ENCODE measurements at places on chromosomes 4 and X.

- no peak for DNase-seq
Observed at GRCh38 chrX:79107891-79108718, 36.4 kb upstream of the GPR174 start.

DNA sequence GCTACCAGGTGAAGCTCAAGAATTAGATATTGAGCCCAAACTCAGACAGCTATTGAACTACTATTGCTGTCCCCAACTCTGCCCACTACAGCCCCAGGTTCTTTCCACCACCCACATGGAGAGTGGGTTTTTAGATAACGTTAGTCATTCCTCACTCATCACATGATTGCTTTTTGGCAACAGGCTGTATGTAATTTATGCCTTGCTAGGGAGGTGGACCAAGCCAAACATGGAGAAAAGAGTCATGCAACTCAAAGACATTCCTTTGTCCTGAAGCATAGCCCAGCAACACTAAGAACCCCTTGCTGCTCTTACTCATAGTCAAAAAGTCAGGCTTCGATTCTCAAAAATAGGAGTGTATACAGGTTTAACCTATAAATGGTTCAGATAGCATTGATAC lies 275.9 kb upstream of the VCX3A start:
- DNase-seq = no peak

DNA sequence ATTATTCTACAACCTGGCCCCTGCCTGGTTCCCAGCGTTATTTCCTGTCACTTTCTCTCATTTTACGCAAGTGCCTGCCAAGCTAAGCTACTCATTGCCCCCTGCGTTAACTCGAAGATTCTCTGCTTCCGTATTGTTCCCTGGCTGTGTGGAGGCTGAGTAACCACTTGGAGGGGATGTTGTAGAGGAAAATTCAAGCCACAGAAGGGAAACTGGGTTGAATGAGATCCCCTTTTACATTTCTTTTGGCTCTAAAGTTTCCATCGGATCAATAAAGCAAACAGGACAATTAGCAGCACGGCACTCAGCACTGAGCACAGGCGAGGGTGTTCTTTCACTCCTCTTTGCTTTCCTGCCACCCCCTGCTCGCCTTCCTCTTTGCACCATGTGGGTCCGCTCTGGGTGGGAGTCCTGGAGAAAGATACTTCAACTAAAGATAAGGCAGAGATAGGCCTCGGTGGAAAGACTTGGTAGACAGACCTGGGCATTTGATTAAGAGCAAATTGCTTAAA lies 4.2 kb upstream of the TMSB4X start:
- peak; percentile 65 for DNase-seq

GRCh38 chr4:140267576-140267975 lies 105.9 kb upstream of the SCOC start:
- no peak for DNase-seq

- no peak for DNase-seq
Observed at GRCh38 chr4:169200361-169201030, 70.3 kb downstream of the SH3RF1 start.

- no peak for DNase-seq
Observed at GRCh38 chr4:126888968-126889367, 743.8 kb upstream of the INTU start.

DNA sequence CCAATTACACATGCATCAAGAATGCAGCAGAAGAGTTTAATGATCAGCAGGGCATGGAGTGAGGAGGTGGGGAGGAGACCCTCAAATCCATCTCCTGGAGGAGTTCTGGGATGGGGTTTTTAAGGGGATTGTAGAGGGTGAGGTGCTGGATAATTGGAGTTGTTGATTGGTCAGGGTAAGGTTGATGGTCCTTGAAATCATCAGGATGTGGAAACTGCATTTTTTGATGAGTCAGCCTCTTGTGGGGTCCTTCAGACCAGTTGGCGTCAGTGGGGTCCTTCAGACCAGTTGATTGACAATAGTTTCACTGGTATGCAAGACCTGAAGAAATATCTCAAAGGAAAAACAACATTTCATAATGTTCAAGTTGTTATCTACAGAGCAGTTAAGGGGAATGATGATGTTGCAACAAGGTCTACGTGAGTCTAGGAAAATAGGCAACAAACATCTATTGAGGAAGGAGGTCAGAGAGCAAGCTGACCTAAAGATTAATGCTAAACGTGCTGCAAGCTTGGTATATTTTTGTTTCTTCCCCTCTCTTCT lies 88.3 kb downstream of the NRK start:
- DNase-seq = no peak

GRCh38 chr4:53208753-53209152 lies 157.1 kb downstream of the SCFD2 start:
- DNase-seq = no peak

GRCh38 chr4:25104591-25104990 lies 55.7 kb downstream of the SEPSECS start:
- no peak for DNase-seq

DNA sequence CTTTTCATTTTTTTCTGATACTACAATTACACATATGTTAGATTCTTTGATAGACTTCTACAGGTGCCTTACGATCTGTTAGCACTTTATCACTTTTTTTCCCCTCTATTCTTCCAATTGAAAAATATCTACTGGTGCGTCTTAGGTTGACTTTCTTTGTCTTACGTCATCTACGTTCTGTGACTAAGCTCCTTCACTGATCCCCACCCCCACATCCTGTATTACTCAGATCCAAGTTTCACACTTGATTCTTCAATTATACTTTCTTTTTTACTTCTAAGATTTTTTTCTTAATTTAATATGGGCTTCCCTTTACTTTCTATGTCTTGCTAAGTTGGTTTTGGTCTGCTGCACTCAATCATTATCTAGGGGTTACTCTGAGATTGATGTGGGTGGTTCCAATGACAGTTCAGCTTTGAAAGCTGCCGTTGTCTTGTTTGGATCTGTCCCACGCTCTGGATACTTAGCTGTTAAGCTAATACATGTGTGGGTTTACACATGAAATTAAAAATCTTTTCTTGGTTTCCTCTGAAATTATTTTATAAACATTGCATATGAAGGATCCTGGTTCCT lies 1321.1 kb downstream of the RAPGEF2 start:
- no peak for DNase-seq

GRCh38 chr4:38313999-38314561 lies 349.9 kb upstream of the KLF3 start:
- no peak for DNase-seq

GRCh38 chr4:15254236-15254880 lies 173.5 kb upstream of the C1QTNF7 start:
- no peak for DNase-seq

DNA sequence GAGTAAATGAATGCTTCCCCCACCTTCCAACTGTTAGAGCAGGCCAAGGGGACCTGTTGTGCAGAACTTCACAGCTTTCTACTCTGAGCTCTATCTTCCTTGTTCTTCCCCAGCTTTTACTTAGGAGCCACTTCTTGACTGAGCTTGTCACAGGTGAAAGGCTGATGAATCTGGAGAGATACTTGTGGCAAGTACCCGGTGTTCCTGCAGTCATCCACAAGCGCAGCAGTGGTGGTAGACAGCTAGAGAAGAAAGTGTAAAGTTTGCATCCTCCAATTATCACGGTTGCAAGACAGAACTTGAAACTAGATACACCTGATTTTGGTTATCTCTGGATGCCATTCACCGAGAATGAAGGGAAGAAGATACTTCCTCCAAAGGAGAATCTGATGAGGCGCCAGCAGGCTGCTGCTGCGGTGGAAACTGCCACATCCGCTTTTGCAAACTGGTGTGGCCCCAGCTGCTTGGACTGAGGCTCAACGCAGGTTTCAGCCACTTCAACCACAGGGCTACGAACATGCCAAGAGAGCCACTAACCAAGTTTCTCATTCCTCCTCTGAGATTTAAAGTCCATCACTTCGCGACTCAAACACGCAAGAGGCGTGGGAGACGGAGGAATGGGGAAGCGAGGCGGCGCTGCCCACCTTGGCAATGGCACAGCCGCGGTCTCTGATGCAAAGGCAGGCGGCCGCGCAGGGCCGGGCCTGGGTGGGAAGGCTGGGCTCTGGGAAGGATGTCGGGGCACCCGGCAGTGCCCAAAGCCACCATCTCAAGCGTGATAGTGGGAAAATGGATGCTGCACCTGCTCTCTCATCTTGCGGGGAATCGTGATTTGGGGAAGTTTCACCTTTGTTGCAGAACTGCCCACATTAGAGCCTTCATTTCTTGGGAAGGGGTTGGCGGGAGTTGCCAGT lies 1.3 kb upstream of the FHIP1A start:
- DNase-seq = peak; percentile 13

DNA sequence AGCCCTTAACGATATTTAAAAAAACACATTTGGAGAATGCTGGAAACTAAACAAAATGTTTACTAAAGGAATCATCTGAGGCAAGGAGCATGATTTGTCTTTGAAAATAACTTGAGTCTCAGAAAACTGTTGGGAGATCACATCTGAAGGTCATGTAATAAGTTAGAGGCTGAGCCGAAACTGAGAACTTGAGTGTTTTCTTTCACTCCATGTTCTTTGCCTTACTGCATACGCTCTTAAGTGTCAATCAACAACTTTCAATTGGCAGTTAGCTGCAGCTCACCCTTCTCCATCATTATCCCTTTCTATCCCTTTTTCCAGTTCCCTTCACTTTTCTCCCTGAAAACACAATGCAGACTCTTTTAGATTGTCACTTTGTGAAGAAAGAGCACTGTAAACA lies 216.2 kb downstream of the ADGRA3 start:
- DNase-seq = no peak

GRCh38 chr4:10296730-10297129 lies 160.5 kb downstream of the ZNF518B start:
- DNase-seq = no peak

DNA sequence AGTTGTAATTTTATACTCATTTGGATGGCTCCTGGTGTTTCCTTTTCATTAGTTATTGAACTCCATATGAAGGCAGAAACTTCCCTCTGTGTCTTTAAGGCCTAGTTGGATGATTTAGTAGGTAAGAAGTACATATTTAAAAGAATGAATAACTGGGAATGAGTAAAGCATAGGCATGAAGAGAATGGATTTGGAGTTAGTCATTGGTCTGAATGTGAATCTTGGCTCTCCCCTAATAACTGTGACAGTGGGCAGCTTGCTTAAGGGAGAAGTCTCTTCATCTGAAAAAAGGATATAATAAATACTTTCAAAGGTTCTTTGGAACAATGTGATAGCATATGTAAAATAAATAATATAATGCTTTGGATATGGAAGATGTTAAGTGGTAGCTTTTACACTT lies 13.2 kb downstream of the SNX25 start:
- DNase-seq = no peak

GRCh38 chr4:55758570-55758969 lies 61.0 kb upstream of the EXOC1L start:
- DNase-seq = no peak

- DNase-seq = no peak
Observed at GRCh38 chrX:106898462-106898861, 4.7 kb downstream of the RIPPLY1 start.

- DNase-seq = no peak
Observed at GRCh38 chr4:181677621-181678020, 565.6 kb upstream of the TENM3 start.

DNA sequence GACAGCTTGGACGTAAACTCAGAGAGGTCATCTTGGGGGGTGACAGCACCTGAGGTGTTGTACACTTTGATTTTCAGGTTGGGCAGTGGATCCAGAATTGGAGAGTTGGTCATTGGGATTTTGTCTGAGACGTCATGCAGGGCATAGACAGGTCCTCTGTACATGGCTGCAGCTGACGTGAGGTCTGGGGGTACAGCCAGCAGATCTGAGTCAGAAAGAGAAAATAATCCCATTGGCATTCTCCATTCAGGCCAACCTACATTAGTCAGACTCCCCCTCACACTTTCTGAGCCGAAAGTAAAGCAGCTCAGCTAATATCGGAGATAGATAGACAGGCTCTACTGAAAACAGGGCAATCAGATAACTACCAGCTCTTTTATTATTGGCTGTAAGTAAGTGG lies 329.7 kb downstream of the UNC5C start:
- no peak for DNase-seq

- no peak for DNase-seq
Observed at GRCh38 chr4:173565281-173565680, 35.3 kb upstream of the HAND2 start.
